ENCODE measurements at places on chromosomes 2 and 18.

- DNase-seq = no peak
These were observed 136.8 kb downstream of the CAPN13 start for GRCh38 chr2:30670453-30670852.

GRCh38 chr18:71450257-71450656, 1093.9 kb downstream of the CBLN2 start:
- DNase-seq = no peak

DNA sequence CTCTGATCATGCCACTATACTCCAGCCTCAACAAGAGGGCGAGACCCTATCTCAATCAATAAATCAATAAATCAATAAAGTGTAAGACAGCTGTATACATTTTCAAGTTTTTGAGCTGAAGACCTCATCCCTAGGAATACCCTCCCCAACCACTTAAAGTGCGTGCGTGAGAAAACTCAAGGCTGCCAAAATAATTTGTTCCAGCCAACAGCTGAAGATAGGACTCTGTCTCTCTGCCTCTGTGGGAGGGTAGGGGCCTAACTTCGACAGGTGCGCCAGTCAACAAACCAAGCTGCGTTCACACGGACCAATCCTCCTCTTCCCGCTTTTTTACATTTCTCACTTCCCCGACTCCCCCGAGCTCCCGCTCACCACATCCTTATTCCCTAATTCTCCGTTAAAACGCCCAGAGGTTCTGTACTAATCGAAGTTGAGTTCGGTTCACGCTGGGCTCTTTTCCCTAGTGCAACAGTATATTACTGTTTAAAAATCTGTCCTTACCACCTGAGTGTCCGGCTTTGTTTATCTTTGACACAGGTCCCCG, 618 bp downstream of the POLR2D start:
- DNase-seq = no peak

- DNase-seq = no peak
These were observed 787.2 kb downstream of the TDRD15 start for GRCh38 chr2:21910832-21911507.

DNA sequence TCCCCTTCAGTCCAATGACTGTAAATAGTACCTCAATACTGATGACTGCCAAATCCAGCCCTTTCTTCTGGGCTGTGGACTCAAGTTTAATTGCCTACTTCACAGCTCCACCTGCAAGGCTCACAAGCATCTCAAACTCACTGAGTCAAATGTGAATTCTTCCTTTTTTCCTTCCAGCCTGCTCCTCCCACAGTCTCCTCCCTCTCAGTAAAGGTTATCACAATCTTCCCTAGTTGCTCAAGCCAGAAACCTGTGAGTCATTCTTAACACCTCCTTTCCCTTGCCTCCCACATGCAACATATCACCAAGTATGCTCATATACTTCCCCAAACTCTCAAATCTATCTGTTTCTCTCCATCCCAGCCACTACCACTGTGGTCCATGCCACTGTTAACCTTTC, 3.7 kb upstream of the MFSD6 start:
- no peak for DNase-seq

DNA sequence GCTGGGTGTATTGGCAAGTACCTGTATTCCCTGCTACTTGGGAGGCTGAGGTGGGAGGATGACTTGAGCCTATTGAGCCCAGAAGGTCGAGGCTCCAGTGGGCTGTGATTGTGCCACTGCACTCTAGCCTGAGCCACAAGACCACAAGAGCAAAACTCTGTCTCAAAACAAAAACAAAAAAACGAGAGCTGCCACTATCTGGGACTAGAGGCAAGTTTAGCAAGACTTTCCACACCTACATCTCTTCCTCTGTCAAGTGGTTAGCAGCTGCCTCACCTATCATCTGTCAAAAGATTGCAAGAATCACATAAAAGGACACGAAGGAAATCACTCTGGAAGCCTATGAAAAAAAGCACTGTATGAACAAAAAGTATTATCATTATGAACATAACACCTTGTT, 55.2 kb upstream of the RIOK3 start:
- no peak for DNase-seq

DNA sequence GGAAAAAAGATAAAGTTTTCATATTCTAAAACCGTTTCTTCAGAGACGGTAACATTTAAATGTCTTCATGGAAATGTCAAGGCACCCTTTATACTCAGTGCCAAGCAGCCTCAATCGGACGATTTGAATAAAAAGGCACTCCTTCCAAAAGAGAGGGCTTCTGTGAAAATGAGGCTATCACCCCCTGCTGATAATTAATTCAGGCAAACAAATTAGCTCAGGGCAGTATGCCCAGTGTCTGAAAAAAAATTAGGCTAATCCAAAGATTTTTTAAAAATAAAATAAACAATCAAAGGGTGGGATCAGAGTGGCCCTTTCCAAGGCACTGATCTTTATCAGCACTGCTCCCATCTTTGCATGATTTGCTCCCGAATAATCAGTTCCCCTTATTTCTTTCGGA, 151.0 kb upstream of the PID1 start:
- no peak for DNase-seq

- no peak for DNase-seq
These were observed 865.9 kb upstream of the VRK2 start for GRCh38 chr2:57180678-57181077.

- DNase-seq = no peak
These were observed 25.5 kb downstream of the DPYSL5 start for GRCh38 chr2:26873286-26873983.

GRCh38 chr2:239273280-239274234, 127.3 kb downstream of the HDAC4 start:
- DNase-seq = no peak

GRCh38 chr2:48844417-48845155, 89.1 kb upstream of the LHCGR start:
- DNase-seq = no peak

GRCh38 chr2:29394981-29395350, 279.8 kb downstream of the CLIP4 start:
- no peak for DNase-seq

DNA sequence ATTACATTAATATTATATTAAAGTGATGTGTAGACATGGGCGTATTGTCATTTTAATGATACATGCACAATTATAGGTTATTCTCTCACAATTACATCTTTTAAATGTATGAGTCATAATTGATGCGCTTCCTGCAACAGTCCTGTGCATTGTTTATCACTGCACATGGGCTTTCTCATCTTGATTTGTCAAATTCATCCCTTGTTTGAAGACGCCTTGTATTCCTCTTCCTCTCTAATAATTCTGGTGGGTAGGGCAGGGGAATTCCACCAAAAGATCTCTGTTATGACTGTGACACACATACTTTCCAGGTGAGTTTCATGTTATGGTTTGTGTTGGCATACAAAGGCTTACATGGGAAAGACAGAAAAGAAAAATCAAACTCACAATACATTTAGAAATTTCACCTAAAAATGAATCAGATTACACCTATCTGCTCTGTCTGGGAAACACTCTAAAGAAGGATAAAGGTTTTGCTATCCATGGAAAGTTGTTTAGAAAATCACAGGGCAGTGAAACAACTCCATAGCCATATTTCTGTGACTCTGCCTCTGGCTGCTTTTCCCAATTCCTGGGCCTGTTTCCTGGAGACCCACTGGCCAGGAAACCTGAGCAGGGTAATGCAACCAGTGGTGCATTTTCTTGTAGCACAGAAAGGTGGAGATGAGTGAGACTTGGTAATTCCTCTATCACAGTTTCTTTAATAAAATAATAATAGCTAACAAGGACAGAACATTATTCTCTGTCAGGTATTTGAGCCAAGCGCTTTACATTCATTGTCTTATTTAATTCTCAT, 13.2 kb downstream of the SLC9A2 start:
- DNase-seq = no peak

DNA sequence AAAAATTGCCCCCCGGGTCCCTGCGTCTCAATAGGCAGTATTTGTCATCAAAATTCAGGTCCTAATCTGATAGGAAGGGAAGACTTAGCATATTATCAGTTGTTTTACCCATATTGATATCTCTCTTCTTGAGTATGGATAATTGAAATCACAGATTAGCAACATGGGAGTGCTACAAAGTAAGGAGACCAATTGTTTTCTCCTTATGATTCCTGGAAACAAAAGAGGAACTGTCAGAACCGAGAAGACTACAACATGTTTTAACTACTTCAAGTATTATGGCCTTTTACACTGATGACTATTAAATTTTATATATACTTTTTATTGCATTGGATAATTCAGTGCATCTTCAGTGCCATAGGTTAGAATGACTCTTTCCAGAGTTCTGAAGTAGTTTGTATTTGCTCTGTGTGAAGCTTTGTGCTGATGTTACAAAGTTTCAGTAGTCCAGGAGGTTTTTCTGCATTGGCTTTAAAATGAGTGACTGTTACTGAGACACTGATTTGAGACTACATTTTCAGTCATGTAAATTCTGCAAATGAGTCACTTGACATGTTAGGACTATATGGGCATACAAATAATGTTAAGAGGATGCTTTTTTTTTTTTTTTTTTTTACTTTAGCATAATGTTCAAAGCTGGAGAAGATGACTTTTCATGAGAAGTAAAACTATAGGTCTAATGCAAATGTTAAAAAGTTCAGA, 19.7 kb upstream of the TLK1 start:
- DNase-seq = no peak

DNA sequence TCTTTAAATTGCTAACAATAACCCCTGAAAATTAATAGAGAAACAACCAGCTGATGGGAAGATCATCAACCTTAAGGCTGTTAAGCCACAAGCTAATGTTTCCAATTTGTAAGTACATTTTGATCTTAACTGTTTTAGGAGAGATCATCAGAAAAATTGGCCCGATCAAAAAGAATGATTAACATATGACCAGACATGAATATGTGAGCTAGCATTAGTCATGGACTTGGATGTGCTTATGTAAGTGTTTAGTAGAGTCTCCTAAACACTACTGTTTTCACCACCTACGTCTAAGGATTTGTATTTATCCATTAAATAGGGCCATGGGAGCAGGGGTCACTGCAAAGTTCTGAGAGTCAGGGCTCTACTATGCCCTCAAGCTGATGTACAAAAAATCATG, 4.3 kb downstream of the LMAN1 start:
- no peak for DNase-seq

DNA sequence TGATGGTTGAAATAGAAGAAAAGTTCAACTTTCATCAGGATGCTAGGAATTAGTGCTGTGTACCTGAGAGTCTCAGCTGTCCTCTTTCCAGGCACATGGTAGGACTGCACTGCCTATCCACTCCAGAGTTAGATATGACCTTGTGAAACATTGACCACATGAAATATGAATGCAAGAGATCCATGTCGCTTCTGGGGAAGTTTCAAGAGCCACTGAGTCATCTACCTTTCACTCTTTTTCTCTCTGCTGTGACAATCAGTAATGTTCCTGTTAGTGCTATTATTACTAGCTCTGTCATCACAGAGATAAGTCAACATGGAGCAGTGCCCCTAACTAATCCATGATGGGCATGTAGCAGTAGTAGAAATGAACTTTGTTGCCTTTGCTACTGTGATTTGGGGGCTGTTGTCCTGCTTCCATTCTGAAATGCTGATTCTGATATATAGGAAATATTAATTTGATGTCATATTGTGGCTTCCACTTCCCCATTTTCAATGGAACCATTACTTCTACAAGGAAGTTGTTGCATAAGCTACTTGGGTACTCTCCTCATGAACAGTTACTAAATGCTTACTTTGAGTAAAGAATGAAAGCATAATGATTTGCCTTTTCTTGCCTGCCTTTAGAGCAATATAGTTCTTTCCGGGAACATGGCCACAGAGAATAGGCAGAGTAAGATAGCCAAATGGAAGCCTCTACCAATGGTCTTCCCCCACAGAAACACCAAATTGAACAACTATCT, 192.8 kb upstream of the ZNF521 start:
- DNase-seq = no peak

- no peak for DNase-seq
These were observed 59.1 kb downstream of the MIB1 start for GRCh38 chr18:21799721-21800120.

DNA sequence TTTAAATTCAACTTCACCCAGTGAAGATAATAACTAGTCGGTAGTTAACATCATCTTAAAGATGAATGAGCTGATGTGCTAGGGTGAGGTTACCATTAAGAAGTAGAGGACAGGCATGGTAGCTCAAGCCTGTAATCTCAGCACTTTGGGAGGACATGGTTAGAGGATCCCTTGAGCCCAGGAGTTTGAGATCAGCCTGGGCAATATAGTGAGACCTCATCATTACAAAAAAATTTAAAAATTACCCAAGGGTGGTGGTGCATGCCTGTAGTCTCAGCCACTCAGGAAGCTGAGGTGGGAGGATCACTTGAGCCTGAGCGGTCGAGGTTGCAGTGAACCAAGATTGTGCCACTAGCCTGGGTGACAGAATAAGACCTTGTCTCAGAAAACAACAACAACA, 4.7 kb downstream of the GALNT5 start:
- no peak for DNase-seq

DNA sequence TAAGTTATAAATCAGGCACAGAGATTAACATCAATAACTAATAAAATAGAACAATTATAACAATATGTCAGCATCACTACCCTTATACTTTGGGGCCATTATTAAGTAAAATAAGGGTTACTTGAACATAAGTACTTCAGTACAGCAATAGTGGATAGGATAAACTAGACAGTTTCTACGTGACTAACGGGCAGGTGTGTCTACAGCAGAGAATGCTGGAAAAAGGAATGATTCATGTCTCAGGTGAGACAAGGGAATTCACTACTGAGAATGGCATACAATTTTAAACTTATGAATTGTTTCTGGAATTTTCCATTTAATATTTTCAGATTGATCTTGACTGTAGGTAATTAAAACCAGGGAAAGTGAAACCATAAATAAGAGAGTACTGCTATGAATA, 5.5 kb downstream of the WDR75 start:
- DNase-seq = no peak

- no peak for DNase-seq
These were observed 437.6 kb downstream of the DLGAP1 start for GRCh38 chr18:4017480-4017879.

DNA sequence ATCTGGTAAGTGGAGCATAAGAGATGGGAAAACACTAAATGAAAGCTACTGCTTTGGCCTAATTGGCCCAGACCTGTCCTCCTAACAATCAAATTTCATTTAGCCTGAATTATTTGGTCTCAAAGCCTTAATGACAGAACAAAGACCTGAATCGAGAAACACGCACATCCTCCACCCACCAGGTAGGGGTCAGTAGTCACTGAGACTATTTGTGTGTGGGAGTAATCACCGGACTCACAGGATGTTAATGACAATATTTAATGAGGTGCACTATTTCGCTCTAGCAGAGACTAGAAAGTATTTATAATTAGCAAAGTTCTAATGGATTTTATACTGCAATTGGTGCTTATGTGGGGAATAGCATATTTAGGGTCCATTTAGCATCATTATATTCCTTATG, 68.1 kb downstream of the RBM43 start:
- DNase-seq = no peak
